Activated effector memory CD4-positive, alpha-beta T cell treated with Interleukin-2 at 50 U/mL for 16 hours (primary cell): ENCODE measurements at places on chromosomes 4 and X.

- no peak for DNase-seq
Observed at GRCh38 chrX:107716118-107716684, 59.4 kb downstream of the TSC22D3 start.

GRCh38 chr4:146099585-146099984 lies 75.9 kb upstream of the LSM6 start:
- DNase-seq, result no peak

DNA sequence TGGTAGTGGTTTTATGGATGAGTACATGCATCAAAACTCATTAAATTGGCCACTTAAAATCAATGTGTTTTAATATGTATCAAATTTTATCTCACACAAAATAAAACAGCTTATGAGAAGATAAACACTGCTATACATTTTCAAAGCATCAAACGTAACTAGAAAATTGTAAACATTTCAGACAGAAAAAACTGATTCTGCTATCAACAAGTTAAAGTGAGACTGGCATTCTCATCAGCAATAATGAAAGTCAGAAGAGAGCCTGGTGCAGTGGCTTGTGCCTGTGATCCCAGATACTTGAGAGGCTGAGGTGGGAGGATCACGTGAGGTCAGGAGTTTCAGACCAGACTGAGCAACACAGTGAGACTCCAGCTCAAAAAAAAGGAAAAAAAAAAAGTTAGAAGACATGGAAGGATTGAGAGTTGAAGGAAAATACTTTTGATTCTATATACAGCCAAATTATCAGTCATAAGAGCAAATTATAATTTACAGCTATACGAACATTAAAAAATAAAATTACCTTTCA lies 2.9 kb downstream of the TBCK start:
- DNase-seq, result no peak

DNA sequence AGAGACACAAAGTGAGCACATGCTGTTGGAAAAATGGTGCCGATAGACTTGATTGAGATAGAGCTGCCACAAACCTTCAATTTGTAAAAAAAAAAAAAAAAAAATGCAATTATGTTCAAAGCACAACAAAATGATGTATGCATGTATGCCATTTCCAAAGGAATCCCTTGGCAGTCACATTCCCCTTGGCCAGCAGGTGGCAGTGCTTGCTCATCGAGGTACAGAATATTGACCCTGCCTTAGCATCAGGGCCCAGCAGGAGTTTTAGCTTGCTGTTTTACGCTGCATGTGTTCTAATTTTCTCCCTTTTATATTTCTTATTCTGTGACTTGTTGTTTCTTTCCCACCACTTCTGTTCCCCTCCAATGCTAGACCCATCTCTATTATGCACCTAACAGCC lies 34.5 kb upstream of the CYBB start:
- peak; percentile 55 for DNase-seq

DNA sequence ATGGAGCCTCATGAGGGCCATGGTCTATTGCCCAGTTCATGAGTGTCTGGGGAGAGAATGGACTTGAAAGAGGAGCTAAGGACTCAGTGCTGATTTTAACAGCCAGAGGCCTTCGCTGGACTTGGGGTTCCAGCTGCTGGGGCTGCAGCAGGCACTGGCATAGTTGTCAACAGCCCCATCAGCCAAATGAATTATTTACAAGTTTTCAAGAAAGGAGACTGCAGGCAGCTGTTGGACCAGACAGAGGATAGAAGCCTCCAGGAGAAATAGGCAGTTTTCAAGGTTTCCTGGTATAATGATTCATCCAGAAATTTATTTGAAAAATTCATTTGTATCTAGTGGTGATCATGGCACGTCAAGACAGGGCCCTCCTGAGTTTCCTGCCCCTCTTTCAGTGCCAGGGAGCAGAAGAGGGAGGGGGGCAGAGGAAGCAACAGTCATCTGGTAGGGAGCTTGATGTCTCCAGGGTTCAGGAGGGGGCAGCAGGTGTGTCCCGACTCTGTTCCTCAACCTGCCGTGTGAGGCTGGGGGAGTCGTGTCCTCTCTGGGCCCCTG lies 63.1 kb upstream of the GPR78 start:
- no peak for DNase-seq

DNA sequence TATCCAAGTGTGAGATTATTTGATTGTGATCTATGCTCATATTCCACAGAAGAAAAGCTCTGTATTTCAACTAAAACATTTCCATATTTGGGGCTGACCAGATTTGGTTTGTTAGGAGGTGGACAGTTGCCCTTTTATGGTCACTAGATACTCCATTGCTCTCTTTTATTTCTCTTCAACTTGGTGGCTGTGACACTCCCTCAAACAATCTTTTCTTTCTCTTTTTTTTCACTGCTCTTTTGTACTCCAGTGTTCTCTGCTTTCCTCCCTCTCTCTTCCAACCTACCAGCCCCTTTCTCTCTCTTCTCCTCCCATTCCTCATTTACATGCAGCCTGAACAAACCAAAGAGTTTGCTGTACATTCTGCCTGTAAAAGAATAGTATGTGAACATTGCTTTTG lies 48.8 kb downstream of the RBPJ start:
- DNase-seq, result no peak

- DNase-seq, result no peak
Observed at GRCh38 chrX:132685276-132685675, 196.4 kb upstream of the MBNL3 start.

- no peak for DNase-seq
Observed at GRCh38 chr4:73376976-73377375, 27.1 kb upstream of the ALB start.

DNA sequence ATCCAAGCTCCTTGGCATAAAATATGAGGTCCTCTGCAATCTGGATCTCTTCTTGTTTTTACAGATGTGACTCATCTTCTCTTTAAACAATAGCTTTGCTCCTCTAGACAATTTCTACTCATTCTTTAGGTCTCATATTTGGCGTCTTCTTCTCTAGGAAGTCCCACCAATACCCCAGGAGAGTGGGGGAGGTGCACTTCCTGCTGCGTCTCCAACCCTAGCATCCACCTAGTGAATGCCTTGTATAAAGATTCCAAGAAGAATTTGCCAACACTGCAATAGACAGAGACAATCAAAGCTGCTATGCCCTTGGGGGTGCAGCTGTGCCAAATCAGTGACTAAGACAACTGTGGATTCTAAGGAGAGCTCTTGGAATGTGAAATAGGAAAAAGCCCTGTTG lies 45.7 kb upstream of the SLC10A7 start:
- DNase-seq, result no peak

GRCh38 chrX:28719620-28720019 lies 132.4 kb downstream of the IL1RAPL1 start:
- no peak for DNase-seq

DNA sequence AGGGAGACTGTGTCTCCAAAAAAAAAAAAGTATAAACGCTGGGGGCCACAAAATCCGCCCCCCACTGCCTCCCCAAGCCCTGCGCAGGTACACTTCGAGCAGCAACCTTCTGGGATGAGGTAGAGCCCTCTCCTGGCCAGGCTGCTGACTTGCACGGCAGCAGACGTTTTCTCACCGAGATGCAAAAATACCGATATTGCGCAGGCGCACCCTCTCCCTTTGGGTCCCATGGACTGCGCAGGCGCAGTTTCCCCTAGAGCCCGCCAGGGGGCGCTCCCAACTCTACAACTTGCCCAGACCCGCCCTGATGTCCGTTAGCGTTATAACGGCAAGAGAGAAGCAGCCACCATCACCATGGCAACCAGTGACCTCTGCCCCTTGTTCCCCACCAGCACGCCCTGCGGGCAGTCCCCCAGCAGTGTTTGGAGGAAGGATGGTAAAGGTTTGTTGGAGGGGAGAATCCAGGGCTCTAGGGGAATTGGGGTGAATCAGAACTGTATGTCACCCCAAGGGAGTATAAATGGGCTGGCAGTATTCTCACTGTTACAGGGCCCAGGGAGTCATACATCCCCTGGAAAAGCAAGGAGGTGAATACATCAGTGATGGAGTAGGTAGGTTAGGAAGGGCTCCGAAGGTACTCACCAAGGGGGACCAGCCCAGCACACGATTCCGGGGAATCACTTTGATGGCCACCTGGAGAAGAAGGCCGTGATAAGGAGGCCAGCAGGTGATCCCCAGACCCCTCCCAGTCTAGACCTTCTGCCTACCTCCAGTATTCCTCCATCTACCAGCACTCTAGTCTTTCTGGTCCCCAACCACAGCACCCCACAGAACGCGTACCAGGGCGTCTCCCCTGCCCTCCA lies 1.5 kb downstream of the PIM2 start:
- DNase-seq, result peak; percentile 84

DNA sequence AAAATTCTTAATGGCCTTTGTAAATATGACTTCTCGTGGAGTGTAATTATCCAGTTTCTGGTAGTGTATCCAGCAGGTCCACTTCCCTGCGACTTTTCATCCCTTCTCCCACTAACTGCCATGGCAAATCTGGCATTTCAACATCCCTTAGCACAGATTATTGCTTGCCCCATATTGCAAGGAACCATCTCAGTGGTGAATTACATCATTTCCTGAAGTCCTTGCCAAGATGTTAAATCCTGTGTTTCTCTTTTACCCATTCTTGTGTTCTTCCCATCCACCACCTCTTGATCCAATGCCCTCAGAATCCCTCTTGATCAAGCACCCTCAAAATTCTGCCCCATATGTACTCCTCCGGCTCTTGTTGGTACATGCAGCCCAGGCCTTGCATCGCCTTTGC lies 88.1 kb upstream of the ZNF81 start:
- no peak for DNase-seq

- DNase-seq, result no peak
Observed at GRCh38 chrX:136780241-136780640, 491 bp downstream of the ARHGEF6 start.

DNA sequence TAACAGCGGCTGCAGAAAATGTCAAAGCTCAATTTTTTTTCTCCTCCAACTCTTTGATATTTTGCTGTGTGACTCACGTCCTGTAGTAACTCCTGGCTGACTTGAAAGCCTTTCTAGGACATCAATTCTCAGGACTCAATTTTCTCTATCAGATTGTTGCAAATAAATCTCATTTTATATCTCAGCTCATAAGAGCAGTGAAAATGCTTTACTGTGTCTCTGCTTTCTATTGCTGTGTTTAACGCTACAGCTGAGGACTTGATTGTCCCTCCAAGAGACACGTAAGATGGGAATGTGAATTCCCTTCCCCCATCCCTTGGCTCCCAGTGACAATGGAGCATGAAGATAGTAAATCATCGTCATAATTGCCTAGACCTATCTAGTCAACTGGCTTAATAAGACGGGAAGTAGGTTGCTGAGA lies 20.5 kb upstream of the CBR4 start:
- no peak for DNase-seq

GRCh38 chrX:30610026-30610425 lies 32.5 kb upstream of the TASL start:
- no peak for DNase-seq

DNA sequence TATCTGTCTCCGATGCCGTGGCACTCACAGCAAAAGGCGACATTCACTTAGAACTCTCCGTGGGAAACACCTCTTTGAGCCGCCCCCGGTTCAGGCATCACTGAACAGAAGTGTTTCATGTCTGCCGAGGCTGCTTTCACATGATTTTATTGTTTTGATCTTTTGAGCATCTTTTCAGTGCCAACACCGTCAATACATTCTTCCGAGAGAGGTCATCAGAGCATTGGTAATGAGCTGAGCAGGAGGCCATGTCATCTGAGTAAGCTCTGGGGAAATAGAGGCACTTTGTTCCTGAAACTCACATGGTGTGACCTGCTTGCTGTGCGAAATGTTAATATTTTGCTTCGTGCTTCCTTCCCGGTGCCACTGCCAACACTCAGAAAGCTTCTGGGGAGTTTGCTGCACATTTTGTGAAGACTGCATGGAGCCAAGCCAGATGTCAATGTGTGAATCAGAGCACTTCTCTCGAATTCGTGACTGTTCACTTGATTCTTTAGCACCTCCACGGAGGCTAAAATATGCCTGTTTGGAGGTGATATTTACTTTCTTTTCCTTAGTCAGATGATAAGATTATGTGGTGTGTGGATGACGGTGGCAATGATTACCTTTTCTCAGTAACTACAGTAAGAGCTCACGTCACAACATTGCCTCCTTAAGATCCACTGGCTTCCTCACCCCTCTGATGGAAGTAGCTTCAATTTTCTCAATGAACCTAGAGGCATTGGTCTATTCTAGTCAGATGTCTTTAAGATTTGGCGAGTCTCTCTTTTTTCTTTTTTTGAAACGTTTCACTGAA lies 222.3 kb upstream of the HS3ST1 start:
- no peak for DNase-seq
